Breast epithelium (tissue), 4 donors: ENCODE measurements at places on chromosomes 1 and 21.

- DNase-seq = no peak
Observed at GRCh38 chr1:237891979-237892378, 1.3 kb upstream of the ZP4 start.

DNA sequence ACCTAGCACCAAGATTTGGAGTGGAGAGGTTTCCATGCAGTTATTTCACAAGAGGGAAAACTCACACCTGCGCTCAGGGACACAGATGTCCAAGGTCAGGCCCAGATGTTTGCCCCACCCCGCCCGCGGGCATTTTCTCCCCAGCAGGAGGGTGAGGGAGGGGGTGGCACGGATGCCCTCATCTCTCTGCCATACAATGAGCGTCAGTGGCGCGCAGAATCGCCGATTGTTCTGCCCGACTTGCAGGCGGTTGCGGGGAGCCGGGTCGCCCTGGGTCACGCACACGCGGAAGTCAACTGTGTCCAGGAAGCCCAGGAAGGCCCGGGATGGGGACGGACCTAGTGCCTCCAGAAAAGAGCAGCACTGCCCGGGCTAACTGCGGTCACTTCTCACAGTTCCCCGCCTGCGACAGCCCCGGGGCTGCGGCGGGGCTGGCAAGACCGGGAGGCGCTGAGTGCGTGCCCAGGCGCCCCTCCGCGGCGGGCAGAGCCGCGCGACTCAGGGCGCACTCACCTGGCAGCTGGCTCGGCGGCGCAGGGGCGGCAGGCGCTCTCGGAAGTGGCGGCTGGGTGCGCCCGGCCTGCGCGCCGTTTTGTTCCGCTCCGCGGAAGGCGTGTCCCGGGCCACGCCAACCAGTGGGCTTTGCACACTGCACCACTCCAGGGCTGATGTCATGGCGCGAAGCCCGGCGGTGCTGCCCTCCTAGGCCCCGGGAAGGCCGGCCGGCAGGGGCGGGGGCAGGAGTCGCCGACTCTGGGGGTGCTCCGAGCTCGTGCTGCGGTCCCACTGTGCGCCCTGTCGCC, at the start of gene CSRP1:
TSS of gene CSRP1 (minus strand) at position 567 of the 803 bp plus-strand sequence. CDS start 10,820 bp downstream, outside the sequence.
- peak; percentile 90 for DNase-seq

DNA sequence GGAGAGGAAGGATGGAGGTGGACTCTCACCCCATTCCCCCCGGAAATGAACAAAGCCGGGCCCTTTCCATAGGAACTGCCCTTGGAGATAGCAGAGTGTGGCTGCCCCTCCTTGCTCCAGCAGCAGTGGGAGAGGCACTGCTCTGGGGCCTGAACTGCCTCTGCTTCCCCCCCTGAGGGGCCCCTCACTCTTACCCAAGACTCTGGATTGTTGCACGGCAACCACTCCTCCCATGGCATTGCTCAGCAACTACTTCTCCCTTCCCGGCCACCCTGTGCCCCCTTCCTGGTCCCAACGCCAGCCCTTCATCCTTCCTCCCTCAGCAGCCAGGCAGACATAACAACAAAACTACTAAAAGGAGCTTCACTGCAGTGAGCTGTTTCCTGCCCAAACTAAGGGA, 3.0 kb upstream of the ACKR1 start:
- DNase-seq = no peak

DNA sequence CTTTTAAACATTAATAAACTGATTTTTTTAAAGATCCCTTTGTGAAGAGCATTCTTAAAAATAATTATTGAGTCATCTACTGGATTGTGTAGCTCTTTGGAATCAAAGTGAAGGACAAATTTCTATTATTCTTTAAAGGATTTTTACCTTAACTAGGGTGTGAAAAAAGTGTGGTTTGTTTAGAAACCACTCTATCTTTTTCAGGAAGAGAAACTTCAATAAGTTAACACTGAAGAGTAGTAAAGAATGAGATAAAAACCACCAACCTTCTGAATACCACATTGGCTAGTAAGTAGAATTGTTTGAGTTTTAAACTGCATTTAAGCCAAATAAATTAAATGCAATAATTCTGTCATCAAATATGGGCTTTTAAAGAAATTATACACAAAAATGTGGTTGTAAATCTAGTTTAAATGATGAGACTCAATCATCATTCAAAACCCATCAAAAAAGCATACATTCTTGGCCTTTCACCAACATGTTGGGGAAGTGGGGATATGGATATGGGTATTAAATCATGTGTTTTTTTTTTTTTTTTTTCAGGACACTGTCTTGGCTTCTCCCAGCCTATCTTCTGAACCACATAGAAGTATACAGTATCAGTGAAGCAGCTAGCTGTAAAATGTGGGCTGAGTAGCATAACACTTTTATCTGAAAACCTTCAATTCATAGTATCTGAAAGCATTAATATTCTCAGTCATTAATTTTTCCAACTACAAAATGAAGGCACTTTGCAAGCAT, 4.8 kb downstream of the S1PR1 start:
- no peak for DNase-seq

DNA sequence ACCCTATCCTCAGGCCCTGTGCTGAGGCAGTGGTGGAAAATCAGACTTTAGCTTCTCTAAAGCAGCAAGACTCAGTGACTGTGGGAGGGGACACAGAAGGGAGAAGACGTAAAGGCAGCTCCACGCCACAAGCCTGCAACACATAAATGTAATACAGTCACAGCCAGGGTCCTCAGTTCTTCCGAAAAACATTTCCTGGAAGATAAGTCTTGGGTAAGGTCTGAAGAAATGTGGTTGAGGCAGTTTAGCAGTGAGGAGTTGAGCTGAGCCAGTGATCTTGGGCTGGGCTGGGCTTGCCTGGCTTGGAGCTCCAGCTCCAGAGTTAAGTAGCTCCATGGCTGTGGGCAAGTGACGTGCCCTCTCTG, 127.8 kb upstream of the ADAR start:
- no peak for DNase-seq

- no peak for DNase-seq
Observed at GRCh38 chr1:116871779-116872146, 38.0 kb upstream of the PTGFRN start.

- DNase-seq = no peak
Observed at GRCh38 chr1:34885405-34886247, 26.1 kb upstream of the SMIM12 start.

DNA sequence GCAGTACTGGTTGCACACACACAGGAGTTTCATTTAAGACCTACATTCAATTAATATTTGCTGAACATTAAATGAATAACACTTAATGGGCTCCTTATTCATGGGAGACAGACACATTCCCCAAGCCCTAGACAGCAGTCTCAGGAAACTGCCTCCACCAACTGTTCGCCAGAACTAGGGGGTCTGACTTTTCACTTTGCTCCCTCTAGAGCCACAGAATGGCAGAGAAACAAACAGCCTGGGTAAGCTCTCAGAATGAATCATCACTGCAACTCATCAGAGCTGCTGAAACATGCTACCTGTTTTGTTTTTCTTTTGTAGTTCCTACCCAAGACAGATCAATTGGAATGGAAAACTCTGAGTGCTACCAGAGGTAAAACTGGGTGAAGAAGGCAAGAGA, 31.7 kb downstream of the ELK4 start:
- DNase-seq = no peak

DNA sequence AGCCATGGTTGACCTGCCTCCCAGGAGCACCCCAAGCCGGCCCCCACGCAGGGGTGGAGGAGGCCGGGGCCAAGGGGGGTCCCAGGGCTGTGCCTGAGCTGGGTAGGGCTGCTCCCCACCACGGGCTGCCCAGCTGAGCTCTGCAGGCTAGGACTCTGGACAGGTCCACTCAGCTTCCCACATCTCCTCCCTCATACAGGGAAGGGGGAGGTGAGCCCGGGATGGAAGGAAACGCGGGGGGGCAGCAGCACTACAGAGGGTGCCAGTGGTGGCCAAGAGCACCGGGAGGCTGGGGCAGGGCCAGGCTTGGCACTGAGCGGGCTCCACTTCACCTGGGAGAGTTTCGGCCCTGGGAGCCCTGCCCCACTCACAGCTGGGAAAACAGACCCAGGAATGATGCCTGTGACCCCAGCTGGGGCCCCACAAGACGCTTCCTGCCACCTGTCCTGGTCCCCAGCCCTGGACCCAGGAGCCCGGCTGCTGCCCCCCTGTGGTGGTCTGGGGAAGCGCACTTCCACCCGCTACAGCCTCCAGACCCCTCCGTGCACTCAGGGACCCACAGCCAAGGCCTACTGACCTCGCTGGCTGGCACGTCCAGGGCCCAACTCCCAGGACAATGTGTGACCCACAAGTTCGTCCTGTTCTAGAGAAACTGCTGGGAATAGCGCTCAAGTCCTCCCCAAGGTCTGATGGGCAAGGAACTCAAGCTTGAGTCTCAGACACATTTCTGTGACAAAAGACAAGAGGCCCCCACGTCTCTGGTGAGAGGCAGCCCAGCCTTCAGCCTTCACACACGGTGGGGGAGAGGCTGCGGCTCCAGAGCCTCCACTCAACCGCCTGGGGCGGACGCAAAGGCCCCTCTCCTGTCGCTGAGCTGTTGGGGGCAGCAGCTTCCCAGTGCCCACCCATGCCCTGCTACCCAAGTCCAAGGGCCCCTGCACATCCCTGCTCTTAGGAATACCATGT, 3.0 kb downstream of the AURKAIP1 start:
- DNase-seq = no peak

DNA sequence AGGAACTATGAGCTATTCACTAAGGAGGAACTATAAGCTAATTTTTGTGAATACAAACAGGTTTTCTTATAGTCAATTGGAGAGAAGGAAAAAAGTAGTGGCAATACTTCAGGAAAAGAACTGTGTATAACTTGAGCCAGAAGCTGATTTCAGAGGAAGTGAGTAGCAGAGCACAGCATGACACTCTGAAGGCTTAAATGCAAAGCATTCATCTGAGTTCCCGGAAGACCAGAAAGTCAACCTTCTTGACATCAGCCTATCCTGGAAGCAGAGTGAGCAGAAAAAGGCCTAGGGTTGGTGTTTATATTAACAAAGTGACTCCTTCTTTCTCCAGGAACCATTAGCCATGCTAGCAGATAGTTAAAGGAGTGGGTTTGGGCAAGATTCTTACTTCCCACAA, 545.2 kb downstream of the MRPL39 start:
- no peak for DNase-seq

DNA sequence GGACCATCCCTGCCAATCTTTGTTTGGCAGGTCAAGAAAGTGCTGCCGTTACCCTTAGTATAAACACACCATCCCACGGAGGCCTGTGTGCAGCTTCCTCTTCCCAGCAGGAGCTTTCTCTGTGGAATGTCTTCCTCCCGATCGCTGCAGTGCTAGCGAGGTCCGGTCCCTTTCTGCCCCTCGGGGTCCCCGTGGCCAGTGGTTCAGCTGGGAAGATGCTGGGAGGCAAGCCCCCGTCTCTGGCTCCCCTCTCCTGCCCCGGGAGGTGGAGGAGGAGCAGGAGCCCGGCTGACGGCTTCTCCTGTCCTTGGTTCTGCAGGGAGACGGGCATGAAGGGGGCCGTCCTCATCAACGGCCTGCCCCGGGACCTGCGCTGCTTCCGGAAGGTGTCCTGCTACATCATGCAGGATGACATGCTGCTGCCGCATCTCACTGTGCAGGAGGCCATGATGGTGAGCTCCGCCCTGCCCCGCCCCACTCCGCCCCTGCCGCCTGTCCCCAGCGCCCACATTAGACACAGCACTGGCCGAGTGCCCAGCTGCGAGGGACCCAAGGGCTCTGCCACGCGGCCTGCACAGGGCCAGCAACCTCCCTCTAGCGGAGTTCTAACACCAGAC, 42.1 kb downstream of the TFF3 start:
- no peak for DNase-seq

DNA sequence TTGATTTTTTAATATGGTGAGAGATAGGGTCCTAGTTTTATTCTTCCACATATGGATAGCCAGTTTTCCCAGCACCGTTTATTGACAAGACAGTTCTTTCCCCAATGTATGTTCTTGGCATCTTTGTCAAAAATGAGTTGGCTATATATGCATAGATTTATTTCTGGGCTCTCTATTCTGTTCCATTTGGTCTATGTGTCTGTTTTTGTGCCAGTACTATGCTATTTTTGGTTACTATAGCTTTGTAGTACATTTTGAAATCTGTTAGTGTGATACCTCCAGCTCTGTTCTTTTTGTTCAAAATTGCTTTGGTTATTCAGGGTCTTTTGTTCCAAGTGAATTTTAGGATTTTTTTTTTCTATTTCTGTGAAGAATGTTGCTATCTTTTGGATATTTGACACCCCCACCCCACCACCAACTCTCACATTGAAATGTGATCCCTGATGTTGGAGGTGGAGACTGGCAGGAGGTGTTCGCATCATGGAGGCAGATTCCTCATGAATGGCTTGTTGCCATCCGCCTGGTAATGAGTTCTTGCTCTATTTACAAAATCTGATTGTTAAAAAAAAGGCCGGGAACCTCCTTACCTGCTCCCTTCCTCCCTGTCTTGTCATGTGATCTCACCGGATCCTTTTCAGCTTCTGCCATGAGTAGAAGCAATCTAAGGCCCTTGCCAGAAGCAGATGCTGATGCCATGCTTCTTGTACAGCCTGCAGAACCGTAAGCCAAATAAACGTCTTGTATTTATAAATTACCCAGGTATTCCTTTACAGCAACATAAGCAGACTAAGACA, 54.8 kb upstream of the KRTAP19-8 start:
- no peak for DNase-seq
